ENCODE measurements at places on chromosomes 2 and 18.

DNA sequence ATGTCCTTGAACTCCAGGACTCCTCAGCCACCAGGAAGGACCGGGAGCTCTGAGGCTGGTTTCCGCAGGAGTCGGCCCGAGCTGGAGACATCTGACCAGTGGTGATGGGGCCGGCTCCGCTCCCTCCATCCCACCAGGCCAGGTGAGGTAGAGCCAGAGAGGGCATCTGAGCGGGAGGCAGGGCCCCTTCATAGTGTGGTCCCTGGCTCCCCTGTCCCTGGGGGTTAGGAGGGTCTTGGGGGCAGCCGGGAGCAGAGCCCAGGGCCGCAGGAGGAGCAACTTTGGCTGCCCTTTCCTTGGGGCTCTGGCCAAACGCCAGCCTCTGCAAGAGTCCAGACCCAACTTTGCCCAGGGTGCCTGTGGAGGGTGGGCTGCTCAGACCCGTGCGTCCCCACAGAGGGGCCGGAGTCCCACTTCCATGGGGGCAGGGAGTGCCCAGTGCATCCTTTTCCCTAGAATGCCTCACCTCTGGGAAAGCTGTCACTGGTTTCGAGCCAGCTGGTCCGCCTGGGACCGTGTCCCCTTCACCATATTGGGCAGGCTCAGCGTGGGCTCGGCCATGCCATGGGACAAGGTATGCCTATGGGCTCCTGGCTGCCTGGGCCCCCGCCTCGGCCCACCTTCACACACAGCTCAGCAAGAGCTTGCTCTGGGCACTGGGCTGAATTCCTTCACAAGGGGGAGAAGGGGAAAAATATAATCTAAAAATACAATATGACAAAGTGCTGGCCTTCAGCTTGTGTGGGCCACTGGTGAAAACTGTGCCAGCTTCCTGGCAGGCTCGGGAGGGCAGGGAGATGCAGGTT is 148.6 kb downstream of the TWIST2 start:
- no peak for DNase-seq

GRCh38 chr2:235483313-235483712 is 10.5 kb upstream of the AGAP1 start:
- no peak for DNase-seq

DNA sequence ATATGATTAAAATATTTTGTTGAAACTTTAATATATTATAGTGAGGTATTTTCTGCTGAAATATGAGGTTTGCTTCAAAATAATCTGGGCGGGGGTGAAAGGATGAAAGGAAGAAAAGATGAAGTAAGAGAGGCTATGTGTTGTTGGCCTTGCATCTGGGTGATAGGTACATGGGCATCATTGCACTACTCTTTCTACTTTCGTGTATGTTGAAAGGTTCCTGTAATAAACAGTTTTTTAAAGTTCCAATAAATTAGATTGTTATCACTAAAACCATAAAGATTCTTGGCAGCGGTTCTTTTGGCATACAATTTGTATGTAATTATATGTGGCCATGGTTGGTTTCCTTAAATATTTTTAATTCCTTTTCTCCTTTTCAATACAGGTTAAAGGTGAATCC is 23.6 kb upstream of the MSH2 start:
- no peak for DNase-seq

DNA sequence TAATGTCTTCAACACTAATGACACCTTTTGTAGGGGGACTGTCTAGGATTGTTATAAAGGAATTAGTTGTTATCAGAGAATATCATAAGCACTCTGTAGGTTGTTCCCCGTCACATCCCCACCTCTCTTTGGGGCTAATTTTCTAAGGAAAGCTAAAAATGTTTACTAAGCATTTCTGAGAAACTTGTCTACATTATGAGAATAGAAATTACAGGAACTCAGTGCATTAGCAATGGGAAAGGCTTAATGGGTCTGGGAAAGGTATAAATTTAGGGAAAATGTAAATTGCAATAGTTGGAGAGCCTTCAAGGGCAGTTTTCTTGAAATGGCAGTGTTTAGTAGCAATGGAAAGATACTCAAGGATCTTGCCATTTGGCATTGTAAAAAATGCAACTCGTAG is 257.2 kb upstream of the NRP2 start:
- no peak for DNase-seq

DNA sequence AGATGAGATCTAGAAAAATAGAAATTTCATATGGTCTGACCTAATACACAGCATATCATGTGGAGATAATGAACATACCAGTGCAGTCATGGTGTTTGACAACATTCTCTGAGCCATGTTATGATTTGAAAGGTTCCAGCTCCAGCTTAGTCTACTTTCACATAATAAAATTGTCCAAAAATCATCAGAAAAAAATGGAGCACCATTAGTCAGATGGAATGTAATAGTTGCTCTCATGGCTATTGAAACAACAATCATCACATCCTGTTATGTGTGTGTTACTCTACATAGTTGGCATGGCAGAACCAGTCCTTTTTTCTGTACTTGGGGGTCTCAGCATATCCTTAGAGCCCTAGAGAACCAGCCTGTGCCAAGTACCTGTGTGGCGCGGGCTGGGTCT is 678.9 kb upstream of the FANCL start:
- DNase-seq = no peak

DNA sequence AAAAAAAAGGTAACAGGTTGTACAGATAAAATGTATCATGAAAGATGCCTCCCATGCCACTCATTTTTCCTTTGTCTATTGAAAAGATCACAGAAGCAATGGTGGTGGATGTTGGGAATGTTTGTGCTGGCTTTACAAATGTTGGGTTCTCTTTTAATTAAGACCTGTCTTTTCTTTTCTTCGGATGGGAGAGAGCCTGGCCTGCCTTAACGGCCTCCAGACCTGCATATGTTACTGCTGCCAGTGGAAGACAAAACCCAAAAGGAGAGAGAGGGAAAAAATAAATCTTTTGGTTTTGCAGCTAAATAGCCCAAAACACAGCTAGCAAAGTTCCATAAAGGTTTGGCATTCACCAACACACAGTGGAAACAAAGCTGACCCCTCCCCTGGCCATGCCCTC is 50.5 kb upstream of the FZD7 start:
- no peak for DNase-seq

DNA sequence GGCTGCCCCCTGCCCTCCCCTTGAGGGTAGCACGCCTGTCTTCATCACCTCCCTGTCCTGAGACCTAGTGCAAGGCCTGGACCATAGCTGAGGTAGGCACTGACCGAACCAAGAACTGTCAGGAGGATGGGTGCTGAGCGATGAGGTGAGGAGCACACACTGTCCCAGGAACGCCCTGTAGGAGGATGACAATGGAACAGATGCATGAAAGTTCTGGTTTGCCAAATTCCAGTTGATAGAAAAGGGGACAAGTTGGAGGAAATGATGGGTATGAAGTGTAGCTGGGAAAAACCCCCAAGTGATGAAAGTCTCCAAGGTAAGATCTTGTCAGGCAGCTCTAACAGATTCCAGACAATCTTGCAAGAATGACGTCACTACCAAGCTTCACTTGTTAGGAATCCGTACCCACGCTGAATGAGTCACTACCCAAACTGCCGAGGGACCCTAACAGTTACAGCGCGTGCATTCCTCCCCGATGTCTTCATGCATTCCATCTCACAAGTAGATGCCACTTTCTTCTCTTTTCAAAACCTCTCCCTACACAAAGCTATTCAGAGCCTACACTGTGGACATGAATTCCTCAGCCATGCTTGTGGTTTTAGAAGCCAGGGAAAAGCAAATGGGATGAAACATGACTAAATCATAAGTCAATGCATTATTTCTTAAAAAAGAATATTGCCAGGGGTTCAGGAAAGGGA is 27.6 kb downstream of the MRPL33 start:
- no peak for DNase-seq

DNA sequence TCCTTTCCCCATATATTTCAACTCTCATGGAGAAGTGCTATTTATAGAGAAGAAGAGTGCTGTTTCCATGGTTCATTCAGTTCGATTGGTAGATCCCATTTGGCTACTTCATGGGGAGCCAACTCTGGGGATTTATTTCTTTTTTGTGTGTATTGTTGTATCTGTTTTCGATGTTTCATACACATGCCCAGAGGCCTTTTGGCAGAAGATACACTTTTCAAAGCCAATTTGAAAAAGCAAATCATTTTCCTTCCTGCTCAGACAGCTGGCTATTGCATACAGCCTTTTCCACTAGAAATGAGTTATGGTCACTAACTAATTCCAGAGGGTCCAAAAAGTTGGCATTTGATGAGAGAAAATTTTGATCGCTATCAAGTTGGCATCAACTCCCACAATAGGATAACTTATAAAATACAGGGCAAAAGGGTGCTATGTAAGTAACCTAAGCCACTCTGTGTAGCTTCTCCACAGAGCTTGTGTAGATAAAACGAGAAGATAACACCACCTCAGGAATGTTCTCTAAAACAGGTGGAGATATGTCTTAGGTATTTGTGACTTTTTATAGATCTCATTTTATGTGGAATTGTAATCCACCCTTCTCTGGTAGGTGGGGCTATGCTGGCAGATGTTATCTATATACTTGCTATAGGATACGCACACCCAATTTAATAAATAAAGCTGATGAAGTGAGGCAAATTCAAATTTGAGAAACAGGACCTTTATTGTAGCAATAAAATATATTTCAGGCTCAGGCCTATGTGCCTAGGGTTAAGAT is 798.5 kb downstream of the SATB2 start:
- no peak for DNase-seq

DNA sequence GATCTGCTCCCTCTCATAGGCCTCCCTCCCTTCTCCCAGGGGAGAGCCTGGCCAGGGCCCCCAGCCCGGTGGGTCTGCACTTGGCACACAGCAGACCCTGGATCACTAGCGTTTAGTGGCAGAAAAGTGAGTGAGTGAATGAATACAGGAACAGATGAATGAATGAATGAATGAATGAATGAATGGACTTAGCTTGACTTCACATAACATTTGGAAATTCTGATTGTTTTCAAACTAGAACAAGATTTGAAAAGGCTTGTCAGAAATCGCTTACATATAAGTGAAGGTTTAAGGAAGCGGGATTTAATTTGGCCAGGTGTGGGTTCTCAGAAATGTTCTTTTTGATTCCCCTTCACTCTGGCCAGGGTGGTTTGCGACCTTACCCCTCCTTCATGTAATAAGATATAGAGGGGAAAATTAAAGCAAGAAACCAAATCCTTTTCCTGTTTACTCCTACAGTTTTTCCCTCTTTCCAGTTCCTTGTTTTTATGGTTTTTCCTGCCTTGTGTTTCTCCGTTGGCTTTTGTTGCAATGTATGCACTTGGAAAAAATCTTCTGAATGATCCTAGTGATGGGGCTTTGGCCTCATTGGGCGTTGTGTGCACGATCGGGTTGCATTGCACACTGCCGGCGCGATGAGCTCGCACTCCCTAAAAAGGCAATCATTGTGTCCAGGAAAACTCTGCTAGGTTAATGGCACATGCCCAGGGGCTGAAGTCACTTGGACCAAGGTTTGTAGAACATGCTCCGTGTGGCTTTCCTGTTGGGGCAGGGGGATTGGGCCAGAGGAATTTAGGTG is 16.4 kb downstream of the LRRFIP1 start:
- no peak for DNase-seq

DNA sequence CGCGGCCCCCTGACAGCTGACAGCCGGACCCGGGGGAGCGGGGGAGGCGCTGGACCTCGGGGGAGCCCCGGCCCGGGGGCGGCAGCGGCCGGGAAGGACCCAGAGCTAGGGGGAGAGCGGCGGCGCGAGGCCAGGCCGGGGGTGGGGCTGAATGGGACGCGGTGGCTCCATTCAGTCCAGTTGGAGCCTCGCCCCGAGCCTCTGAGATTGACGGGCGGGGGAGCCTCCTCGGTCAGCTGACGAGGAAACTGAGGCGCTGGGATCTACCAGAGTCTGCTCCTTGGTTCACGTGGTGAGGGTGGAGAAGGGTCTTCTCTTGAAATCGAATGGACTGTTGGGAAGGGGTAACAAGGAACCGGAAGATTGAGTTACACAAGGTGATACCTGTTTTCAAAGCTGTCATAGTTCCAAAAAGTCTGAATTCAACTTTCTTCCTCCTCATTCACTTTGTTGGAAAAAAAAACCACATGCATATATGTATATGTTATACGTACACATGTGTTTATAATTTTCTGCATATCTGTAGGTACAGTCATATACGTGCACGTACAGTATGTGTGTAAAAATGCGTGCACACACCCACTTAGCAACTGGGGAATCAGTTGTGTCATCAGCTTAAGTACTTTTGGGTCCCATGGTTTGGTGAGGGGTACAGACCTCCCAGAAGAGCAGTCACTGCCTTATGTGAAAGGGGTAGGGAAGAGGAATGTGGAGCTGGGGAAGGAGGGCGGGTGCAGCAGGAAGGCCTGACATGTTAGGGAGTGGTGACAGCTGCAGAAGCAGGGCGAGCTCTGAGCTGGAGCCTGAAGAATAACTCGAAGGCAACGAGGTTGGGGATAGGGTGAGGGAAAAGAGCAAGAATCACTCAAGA is 628 bp downstream of the PPP1R7 start:
- DNase-seq = no peak

DNA sequence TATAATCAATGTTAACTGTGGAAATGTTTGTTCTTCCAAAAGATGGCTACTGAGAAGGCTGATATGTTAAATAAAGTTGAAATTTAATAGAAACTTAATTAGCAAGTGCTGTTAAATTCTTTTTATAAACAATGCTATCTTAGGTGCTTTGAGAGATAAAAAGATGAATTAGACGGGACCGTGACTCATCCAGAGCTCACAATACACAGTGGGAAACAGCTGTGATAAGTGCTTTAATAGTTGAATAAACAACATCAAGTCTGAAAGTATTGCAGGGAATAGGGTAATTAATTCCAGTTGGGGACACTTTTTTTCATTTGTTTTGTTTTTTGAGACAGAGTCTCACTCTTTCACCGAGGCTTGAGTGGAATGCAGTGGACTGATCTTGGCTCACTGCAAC is 85.5 kb upstream of the DTNA start:
- no peak for DNase-seq

DNA sequence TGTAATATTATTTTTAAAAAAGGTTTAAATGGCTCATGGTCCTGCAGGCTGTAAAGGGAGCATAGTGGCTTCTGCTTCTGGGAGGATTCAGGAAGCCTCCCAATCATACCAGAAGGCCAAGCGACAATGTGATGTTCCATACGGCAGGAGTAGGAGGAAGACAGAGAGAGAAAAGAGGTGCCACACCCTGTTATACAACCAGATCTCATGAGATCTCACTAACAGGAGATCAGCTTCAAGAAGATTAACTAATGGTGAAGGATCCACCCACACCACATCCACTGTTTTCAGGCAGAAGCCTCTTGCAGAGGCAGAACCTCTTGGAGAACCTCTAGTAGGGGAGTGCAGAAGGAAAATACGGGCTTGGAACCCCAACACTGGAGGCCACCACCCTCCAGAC is 103.9 kb upstream of the TEKT4 start:
- DNase-seq = no peak

DNA sequence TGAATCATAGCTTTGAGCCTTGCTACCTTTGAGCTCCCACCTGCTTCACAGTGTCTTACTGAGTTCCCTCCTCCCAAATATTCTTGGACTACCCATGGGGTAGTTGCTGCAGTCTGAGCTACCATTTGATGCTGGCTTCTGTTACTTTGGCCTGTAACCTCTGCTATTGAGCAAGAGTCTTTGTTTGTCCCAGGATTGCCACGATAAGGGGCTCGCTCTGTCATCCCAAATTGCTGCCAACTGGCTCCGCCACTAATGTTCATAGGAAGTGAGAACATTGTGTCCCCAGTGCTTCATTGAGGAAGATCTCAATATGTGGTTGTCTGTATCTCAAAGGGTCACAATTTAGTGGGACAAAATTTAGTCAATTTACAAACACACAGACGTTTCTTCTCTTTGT is 103.8 kb downstream of the TRIM43 start:
- no peak for DNase-seq
